ENCODE measurements at places on chromosomes 7 and 10.

GRCh38 chr7:139614886-139615285, 91.4 kb downstream of the CLEC2L start:
- no peak for DNase-seq

GRCh38 chr7:70316745-70317144, 718.5 kb downstream of the AUTS2 start:
- DNase-seq: no peak

GRCh38 chr10:126501828-126502227, 113.6 kb upstream of the ADAM12 start:
- no peak for DNase-seq

- no peak for DNase-seq
Observed at GRCh38 chr10:56662765-56663447, 301.8 kb upstream of the ZWINT start.

GRCh38 chr10:75924309-75924902, 493.0 kb downstream of the LRMDA start:
- no peak for DNase-seq

- no peak for DNase-seq
Observed at GRCh38 chr7:91519241-91520158, 255.3 kb downstream of the FZD1 start.

GRCh38 chr7:22445140-22445743, 54.7 kb downstream of the STEAP1B start:
- peak; percentile 20 for DNase-seq

DNA sequence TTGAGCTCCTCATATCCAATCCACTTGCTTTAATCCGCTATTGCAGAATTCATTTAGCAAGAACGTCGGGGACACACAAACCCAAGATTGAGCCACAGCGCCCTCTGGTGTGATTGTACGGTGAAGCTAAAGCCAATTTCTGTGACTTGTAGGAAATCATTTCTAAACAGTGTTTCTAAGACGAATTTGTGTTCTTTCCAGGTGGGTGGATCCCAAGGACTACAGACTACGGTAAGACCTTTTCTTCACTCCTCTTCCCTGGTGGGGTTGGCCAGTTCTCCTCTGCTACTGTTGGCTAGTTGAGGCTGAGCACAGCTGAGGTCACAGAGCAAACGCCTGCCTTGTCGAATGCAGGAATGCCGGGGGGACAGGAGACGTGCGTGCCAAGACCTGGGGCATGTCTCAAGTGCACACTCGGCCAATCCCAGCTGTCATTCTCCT, 5.2 kb downstream of the DMBT1 start:
- peak; percentile 15 for DNase-seq

DNA sequence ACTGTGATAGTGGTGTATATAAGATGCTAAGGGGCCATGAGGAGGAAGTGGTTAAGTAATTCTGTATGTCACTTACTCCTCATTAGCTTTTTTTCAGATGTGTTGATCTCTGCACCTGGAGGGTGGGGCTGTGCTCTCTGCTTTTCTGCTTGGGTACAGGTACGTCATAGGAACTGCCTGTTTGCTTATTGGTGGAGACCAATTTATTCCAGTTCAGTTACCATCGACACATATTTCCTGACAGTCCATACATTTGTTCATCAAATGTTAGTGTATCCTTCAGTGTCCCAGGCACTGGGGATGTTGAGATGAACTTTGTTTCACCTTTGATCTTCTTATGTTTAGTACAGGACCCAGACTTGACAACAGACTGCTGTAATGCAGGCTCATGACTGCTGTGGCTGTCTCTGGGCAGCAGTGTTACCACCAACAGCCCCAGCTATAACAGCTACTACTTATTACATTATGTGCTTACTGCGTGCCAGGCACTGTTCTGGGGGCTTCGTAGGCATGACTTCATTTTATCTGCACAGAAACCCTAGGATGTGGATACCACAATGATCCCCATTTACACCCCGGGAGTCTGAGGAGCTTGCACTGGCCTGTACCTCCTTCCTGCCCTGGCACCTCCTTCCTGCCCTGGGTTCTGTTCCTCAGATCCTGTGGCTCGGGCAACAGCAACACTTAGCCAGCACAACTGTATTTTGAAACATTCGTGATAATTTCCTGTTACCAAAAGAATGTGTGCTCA, 87.4 kb downstream of the BUB3 start:
- no peak for DNase-seq

GRCh38 chr10:101224060-101224909, 5.0 kb downstream of the LBX1 start:
- no peak for DNase-seq
